ELR (cell line): ENCODE measurements at places on chromosomes 12 and 14.

DNA sequence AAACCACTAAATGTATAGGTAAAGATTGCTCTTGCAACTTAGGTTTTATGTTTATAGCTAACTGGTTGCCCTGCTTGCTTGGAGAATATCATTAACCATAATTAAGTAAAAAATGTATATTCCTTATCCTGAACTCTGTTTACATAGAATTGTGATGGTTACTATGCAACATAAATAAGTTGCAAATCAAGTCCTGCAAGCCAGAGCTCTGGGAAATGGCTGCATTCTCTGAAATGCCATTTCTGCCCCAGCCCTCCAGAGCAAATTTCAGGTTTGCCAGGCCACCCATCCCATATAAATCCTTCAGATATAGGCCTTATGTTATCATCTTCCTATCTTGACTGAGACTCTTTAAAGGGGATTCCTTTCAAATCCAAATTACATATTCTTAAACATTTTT lies 118.4 kb upstream of the MYF6 start:
- no peak for DNase-seq

GRCh38 chr12:49689785-49690184 lies 17.4 kb downstream of the FMNL3 start:
- no peak for DNase-seq

DNA sequence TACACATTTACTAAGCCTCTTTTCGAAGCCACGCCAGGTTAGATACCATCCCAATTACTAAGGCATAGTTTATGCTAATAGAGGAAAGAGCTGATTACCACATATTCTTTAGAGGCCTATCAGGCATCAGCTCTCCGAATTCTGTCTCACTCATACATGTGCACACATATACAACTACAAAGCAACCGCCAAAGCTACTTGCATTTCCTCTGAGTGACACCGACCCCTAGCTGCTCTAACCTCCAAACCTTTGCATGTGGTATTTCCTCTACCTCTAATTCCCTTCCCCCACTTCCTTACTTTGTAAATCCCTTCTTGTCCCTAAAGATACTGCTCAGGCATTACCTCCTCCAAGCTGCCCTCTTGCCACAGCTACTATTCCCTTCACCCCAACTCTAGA lies 107.2 kb downstream of the DUSP6 start:
- DNase-seq = peak; percentile 86

GRCh38 chr14:36716614-36717184 lies 55.0 kb downstream of the PAX9 start:
- no peak for DNase-seq

DNA sequence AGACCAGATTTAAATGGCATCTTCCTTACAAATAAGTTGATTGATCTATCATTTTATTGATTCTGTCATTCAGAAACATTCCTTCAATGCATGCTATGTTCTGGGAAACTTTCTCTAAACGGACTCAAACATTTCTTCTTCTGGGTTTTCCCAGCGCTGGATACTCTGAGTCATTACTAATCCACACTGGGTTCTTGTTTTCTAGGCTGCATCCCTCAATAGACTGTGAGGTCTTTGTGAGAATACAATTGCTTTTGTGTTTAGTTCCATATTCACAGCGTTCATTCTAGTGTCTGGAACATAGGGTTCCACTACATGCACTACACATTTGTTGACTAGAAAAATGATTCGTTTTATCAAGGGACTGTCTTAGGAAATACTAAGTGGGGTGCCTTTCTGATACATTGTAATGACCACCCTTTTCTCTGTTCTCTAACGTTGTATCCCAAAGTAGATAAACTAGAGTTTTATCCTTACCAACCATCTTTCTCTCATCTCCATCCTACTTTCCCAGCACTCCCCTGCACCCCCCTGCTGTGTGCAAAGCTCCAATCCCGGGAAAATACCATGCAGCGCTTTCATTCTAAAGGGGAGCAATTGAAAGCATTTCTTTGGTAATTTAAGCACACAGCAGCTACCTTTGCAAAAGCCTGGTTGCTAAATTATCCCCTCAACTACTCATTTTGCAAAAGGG lies 878.7 kb downstream of the DIO2 start:
- no peak for DNase-seq
